RKO (cell line): ENCODE measurements at places on chromosomes 16 and 17.

DNA sequence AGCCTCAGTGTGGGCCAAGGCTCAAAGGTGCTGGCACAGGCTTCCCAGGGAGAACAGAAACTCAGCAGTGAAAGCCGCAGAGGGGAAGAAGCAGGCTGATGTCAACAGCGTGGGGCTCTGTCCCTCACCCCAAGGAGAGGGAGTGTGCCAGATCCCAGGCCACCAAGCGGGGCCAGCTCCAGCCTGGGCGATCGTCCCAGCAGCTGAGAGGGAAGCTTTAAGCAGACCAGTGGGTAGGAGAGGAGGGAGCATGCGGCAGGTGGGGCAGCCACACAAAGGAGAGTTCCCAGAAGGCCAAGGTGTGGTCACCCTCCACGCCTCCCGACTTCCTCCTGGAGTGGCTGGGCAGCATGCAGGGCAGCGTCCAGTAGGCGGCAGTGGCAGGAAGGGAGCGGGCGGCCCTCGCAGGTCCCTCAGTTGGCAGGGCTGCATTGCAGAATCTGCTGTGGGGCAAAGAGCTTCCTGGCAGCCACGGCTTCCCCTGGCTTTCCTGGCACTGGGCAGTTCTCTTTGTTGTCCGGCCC, 6.0 kb downstream of the SYNGR2 start:
- no peak for DNase-seq

GRCh38 chr17:1515640-1516387, 598 bp downstream of the INPP5K start:
- DNase-seq: peak; percentile 91

- no peak for DNase-seq
These were observed 122.9 kb upstream of the SMURF2 start for GRCh38 chr17:64785011-64785421.

DNA sequence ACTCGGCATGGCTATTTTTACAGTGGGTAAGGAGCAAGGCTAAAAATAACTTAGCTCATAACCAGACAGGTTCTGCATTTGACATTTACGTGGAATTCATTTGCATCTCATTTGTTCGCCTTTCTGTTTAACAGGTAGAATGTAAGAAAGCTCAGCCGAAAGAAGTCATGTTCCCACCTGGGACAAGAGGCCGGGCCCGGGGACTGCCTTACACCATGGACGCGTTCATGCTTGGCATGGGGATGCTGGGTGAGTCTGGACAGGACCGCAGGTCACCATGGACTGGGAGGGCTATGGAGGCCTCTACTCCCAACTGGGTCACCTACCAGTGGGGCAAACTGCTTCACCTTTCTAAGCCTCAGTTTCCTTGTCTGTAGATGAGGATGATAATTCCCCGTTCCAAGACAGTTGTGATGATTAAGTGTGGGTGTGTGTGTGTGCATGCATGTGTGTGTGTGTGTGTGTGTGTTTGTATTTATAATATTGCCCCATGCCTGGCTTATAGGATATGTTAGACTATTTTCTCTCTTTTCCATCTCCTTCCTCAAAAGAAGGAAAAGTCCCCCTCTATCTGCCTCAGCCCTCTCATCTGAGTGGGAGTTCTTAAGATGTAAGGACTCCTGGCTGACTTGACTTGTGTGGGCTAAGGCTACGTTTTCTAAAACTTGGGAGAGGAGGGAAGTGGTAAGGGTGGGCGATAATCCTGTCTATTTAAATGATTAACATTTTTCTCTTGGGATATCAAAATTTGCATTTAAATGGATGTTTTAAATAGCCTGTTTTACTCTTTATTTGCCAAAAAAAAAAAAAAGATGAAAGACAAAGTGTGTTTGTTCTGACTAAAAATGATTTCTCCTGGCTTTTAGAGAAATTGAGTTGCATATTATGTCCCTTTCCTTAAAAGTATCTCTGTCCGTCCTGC, 129.0 kb downstream of the CCDC182 start:
- DNase-seq: no peak

DNA sequence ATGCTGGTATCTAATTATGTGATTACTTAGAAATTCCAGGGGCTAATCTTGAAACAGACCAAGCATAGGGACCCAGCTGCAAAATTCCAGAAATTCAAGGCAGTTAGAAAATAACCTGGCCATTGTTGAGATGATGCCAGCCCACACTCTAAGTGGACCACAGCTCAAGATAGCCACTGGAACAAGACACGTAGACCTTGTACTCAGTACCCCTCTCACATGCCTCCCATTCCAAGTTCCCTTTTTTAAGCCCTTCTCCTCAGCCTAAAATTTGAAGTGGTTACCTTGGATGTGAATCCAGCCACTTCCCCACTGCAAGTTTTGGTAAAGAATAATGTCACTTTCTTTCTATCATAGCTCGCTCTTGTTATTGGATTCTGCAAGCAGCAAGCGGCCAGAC, 4.1 kb upstream of the ZNF19 start:
- DNase-seq: no peak

DNA sequence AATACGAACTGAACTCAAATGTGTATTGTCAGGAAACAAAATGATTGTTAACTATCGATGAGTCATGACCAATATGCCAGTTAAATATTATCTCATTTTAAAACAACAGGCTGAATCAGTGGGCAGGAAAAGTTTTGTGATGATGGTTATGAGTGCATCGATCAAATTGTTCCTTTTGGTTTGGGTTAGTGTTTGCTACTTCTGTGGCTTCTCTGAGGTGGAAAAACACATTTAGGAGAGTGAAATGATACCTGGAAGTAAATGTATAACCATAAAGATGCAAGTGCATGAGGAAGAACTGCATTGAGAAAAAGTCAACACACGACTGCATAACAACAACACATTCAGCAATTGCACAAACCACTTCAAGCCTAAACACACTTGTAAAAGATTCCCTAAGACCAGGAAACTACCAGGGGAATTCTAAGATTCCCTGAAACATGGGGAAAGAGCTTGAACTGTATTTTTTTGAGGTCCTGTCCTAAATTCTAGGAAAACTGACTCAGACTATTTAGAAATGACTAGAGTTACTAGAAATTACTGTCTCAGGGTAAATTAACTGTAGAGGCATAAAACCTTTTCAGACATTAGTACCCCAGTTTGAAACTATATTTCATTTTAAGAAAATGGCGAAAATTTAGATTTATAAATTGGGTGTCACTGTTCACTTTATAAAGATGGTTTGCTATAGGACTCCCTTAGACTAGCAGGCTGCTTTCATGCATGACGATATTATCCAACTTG, 44.8 kb downstream of the CDYL2 start:
- DNase-seq: no peak

DNA sequence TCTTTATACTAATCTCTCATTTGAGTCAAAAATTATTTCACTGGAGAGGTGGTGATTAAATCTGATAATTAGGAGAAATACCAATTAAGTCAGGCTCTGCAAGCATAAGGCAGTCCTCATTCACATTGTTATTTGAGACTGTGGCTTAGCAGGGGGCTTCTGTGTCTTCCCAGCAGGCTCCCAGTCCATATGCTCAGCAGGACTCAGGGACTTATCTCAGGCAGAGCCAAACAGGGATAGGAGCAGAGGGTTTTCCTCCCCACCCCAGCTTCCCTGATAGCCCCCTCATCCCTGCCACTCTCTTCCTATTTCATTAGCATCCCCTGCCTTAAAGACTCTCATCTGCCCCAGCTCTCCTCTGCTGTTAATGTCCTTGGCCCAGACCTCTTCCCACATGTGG, 104.3 kb upstream of the DNAH9 start:
- no peak for DNase-seq

GRCh38 chr16:85675251-85675874, 13.4 kb downstream of the GINS2 start:
- peak; percentile 54 for DNase-seq

GRCh38 chr16:17397499-17397891, 73.3 kb downstream of the XYLT1 start:
- DNase-seq: no peak

DNA sequence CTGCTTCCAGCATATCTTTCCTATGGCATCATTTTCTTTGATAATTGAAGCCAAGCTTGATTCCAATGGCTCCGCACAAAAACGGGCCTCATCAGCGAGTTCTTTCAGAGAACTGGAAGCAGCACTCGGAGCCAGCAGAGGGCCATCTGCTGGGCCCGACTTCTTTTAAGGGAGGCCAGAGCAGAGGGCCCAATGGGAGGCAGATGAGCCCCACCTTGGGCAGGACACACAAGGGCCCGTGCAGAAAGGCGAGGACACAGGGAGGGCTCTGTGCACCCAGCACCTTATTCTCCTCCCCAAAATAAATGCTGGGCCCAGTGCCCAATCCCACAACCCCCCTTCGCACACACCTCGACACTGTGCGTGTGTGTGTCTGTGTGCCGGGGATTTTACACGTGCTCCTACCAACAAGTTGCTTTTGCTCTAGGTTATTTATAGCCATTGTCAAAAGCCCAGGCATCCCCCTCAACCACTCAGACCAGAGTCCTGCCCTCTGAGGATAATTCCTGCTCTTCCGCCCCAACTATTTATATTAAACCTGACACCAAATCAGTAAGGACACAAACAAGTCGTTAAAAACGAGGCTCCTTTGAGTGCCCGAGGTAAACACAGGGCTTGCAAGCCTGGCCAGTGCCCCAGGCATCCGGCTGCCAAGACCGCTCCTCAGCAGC, 6.8 kb downstream of the AXIN2 start:
- no peak for DNase-seq

- DNase-seq: no peak
These were observed 196.6 kb downstream of the RAB11FIP4 start for GRCh38 chr17:31588034-31588433.

GRCh38 chr16:21223787-21224186, 9.7 kb upstream of the ANKS4B start:
- no peak for DNase-seq

GRCh38 chr16:2894231-2894630, 11.2 kb downstream of the FLYWCH2 start:
- DNase-seq: no peak

DNA sequence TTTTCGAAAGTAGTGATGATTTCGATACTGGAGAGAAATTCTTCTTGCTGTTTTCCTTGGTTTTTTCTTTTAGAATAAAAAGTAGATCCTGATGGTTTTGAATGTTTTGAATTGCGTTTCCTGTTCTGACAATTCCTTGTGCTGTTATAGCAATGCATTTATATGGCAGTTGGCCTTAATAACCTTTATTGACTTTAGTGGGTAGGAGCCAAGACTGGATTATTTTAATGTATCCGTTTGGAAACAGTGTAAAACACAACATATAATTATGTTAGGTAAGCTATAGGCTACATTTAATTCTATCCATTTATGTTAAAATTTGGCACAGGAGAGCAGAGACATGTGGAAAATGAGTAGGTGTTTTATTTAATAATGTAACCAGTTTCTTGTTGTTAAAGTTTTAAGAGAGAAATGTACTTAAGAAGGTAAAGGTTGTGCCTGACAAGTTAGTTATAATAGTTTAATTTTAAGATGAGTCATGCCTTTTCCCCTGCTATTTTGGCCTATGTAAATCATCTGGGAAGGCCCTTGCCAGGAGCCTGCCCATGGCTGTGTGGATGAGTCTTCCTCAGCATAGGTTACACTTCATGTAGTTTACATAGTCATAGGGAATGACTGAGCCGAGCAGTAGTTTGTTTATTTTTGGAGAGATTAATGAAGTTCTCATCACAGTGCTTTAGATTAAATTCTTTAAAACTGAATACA, 189.9 kb downstream of the FTO start:
- DNase-seq: peak; percentile 19

GRCh38 chr16:85327731-85328675, 215.7 kb upstream of the CIBAR2 start:
- no peak for DNase-seq

DNA sequence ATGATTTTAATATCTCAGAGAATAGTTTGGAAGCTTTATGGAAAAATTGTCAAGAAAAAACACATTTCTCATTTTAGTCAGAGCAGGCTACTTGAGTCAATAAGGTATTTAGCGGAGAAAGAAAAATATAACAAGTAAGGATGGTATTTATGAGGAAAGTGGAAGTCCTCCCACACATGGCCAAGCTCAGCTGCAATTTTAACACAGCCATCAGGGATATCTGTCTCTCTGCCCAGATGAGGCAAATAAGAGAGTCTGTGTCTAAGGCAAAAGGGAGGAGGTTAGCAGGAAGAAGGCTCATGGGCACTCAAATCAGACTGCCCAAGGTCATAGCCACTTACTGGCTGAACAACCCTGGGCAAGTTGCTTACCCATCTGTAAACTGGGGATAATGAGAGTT, 5.2 kb upstream of the CMTM2 start:
- no peak for DNase-seq

GRCh38 chr16:69404275-69404805, 18.5 kb upstream of the TERF2 start:
- DNase-seq: no peak

GRCh38 chr16:23729503-23730424, 16.7 kb upstream of the ERN2 start:
- DNase-seq: peak; percentile 30

GRCh38 chr17:64097196-64097936, 32.6 kb downstream of the ERN1 start:
- DNase-seq: no peak

- DNase-seq: no peak
These were observed 87.2 kb upstream of the PLEKHM1 start for GRCh38 chr17:45577571-45578279.

DNA sequence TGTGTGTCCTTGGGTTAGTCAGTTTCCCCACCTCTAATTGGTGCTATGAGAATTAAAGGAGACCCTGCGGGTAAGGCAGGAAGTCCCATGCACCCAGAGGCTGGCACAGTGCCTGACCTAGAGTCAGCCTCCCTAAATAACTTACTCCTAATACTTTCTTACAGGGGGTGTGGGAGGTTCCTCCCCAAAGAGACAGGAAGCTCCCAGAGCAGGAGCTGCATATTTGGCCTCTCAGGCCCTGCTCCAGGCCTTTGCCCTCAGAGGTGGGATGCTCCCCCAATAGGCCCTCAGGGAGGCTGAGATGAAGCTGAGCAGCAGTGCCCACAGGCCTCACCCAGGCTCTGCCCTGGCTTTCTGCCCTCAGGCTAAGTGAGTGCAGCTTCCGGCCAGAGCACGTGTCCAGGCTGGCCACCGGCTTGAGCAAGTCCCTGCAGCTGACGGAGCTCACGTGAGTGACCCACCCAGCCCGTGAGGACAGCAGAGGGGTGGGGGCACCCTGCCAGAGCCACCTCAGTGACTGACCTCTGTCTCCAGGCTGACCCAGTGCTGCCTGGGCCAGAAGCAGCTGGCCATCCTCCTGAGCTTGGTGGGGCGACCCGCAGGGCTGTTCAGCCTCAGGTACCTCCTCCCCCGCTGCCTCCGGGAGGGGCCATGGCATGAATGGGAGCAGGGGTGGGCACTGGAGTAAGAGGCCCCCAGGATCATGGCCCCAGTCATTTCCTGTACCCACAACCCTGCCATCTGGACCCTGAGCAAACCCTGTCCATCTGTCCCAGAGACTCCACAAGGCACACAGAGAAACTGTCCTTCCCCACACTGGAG, 31.1 kb upstream of the CPNE2 start:
- no peak for DNase-seq
